ENCODE measurements at places on chromosomes 3 and 15. TPM values are rescaled to one million over a fixed set of nuclear protein-coding genes. Genes with fewer than 3 reads are reported as not detected.

EPHB3 gene
- 20.5 TPM for total RNA-seq

HRH1 gene
- 8.3 TPM for total RNA-seq

TIMP4 gene
- total RNA-seq: 17.2 TPM

LEKR1 gene
- 5.4 TPM for total RNA-seq

B3GALNT1 gene
- 20.6 TPM for total RNA-seq

ESYT3 gene
- total RNA-seq: 38.3 TPM

SMCO1 gene
- total RNA-seq: not detected

GALNT15 gene
- 2.8 TPM for total RNA-seq

FRMD4B gene
- 96.4 TPM for total RNA-seq

SEMA5B gene
- 2.2 TPM for total RNA-seq

CACNA2D2 gene
- 111 TPM for total RNA-seq

AHSG gene
- total RNA-seq: 0.20 TPM

BHLHE40 gene
- 204 TPM for total RNA-seq

GP5 gene
- 1.1 TPM for total RNA-seq

RLBP1 gene
- total RNA-seq: not detected

GRCh38 chr3:160678292-160678842 is 1.4 kb downstream of the ARL14 start:
- peak; percentile 54 for DNase-seq

GRCh38 chr3:14634763-14635400 is 16.7 kb upstream of the CCDC174 start:
- DNase-seq: no peak

GRCh38 chr3:154089421-154090420 is 31.5 kb upstream of the ARHGEF26 start:
- DNase-seq: peak; percentile 32

- no peak for DNase-seq
These were observed 1188.0 kb upstream of the ALCAM start for GRCh38 chr3:104178680-104179079.

DNA sequence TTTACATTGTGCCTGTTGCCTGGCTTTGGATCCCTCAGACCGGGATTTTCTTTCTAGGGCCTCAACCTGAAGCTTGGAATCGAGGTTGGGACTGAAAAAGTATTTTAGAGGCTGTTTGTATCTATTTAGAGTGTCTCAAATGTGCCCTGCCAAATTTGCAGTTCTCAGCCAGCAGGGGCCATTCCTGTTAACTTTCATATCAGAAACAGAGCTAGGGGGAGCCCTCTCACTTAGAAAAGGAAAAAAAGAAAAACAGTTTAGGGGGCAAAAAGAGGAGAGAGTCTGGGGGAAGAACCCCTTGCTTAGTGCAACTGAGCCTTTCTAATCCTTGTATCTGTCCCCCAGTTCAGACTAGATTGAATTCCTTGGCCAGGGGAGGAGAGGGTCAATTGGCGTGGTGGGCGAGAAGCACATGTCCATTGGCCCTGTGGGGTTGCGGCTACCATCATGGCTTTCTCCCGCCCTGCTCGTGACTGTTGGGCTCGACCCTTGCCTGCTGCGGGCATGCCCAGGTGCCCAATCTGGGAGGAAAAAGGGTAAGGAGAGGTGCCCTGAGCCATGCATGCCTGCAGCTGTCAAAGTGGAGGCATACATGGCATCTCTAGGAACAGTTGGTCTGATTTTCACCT is 101.6 kb downstream of the CFAP44 start:
- DNase-seq: no peak

DNA sequence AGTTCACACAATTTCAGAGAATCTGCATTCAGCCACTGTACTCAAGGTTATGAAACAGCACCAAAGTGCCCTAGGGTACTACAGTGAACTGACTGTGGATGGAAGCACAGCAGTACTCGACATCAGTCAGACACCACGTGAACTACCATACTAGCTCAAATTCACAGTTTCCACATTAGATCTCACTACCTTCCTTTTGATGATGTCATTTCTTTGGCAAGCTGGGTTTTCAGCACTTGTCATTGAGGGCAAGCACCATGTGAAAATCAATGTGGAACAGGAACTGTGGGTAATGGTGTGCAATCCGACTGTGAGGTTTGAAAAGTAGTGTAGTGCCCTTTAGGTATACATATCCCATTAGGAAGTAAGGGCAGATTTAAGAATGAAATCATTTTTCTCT is 110.5 kb upstream of the BFSP2 start:
- no peak for DNase-seq

DNA sequence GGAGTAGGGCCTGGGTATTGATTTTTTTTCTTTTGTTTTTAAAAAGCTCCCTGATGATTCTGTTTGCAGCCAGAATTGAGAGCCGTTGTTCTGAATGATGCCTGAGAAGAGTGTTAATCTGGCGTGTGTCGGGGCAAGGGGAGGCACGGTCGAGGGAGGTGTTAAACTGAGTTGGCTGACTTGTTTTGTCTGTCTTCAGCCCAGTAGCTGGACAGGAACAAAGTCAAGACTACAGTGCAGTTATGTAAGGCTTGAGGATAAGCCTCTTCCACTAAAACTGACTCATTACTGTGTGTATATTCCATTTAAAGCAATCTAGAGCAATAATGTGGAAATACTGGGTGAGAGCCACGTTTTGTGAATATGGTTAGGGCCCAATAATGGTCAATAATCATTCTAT is 119.0 kb upstream of the DLG1 start:
- no peak for DNase-seq

DNA sequence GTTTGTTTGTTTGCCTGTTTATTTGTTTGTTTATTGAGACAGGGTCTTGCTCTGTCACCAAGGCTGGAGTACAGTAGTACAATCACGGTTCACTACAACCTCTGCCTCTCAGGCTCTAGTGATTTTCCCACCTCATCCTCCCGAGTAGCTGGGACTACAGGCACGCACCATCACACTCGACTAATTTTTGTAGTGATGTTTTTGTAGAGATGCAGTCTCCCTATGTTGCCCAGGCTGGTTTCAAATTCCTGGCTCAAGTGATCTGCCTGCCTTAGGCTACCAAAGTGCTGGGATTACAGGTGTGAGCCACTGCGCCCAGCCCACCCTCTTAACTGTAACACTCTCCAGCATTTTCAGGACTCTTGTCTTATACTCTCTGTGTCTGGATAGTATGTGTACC is 26.7 kb downstream of the PLD1 start:
- no peak for DNase-seq

DNA sequence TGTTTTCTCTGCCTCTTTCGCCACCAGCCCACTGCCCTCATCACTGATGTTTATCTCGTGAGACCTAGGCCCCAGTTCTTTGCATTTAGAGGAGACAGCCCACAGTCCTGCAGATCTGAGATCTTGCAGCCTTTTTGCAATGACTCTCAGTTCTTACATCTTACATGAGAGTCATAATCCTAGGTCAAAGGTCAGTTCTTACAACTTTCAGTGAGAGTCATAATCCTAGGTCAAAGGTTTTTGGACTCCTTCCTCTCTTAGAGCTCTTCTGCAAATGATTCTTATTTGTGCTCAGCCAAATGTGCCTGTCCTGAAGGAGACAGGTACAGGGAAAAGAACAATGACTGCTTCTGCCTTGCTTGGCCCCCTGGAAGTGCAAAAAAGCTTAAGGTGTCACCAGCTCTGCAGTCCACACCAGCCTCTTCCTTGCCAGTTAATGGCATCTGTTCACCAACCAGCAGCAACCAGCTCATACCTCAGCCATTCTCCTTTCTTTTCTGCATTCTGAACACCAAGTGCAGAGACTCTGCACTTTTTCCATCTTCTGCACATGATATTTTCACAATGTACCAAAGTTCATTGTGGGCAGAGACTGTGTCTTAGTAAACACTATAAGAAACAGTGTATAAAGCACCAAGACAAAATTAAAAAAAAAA is 67.1 kb downstream of the ABHD5 start:
- DNase-seq: no peak

DNA sequence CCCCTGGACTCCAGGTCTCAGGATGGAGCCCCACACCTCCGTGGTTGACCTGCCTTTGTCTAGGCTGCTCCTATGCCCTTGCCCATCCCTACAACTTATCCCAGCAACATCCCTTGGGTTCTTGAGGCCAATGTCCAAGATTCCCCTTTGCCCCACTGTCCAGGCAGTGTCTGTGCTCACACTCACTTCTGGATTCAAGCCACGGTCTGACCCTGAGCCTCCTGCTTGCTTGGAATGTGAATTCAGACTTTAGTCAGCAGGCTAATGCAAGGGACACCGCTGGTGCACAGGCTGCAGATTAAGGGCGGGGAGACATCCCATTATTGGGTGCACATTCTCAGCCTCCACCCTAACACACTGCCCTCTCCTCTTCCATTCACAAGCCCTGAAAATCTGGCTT is 154.1 kb downstream of the WNT5A start:
- DNase-seq: no peak

- peak; percentile 73 for DNase-seq
These were observed 141.7 kb downstream of the NR1D2 start for GRCh38 chr3:24086617-24087404.

DNA sequence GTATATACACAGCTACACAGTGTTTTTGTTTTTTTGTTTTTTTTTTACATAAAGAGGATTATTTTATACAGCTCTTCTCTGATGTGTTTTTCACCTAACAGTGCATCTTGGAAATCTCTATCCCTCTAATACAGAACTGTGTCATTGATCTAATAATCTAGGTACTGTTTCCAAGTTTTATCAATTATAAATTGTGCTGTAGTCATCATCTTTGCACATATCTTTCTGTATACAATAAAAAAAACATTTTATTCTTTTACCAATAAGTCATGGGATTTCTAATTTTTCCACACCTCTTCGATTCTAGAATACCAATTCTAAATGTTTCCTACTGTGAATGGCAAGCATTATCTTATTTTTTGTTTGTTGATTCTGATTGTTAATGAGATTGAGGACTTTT is 1.7 kb upstream of the PLSCR2 start:
- DNase-seq: no peak

DNA sequence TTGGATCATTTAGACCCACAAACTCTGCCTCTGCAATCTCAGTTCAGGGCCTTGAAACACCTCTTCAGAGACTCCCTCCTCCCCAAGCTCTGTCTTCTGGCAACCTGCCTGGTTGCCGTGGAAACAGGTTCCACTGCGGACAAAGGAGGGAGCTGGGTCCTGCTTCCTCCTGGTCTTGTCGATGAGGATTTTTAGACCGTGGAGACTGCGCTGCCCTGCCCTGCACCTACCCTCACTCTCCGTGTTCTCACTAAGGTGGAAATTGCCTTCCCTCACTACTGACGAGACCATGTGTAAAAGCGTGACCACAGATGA is at the start of gene RTP1:
RTP1 (plus strand) TSS at position 152 of the 315 bp plus-strand sequence; CDS start at position 182, 30 bp downstream.
- DNase-seq: peak; percentile 34

DNA sequence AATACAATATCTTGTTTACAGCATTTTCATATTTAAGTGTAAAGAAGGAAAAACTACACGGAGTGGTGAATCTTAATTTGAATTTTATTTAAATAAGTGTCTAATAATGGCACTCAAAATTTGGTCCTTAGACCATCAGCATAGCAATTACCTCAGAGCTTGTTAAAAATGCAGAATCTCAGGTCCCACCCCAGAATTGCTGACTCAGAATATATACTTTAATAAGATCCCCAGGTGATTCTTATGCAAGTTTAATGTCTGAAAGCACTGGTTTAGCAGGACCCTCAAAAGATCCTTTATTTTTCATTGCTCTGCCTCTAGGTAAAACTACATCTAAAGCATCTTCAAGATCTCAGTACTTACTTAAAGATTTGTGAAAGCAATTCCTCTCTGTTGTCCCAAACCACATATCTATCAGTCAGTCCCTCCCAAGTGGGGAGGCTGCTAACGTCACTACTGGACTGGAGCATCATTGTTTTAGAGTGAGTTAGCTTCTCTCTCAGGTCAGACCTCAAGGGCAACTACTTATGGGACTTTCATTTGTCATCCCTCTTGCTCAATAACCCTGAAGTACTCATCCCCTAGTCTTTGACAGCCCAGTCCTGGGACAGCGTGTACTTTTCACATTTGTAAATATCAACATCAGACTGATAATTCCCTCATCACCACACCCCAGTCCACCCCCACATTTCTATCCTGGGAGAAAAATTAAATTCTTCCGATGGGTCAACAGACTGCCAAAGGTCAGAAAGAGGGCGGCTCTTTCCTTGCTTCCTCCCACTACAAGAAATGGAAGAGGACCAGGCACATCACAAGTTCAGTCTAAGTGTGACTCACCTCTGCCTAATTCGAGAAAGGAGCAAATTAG is 76.7 kb downstream of the CBLB start:
- no peak for DNase-seq

DNA sequence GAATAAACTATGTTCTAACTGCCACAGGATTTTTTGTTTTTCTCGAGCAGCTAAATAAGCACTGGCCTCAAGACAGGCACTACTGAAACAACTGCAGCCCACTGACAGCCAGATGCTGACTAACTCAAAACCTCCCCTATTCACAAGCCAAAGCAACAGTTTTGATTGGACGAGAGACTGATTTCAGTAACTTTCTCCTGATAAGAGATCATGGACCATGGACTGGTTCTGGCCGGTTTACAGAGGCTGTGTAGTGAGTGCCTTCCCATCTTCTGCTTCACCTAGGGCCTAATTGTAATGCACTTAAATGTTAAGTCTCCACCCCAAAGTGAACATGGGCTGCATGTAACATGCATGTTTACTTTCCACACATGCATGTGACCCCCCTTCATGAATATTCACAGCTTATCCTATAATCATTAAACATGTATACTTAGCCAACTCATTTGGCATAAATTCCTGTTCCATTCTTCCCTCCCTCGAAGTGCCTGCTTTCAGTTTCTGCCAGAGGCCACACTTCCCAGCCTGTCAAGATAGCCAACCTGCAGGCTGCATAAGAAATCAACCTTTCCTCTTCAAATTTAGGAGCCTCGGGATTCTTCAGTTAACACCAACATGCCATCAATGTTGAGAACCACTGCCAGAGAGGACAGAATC is 108.2 kb downstream of the ULK4 start:
- peak; percentile 5 for DNase-seq

- DNase-seq: no peak
These were observed 570 bp upstream of the NEDD4 start for GRCh38 chr15:55993804-55994560.

DNA sequence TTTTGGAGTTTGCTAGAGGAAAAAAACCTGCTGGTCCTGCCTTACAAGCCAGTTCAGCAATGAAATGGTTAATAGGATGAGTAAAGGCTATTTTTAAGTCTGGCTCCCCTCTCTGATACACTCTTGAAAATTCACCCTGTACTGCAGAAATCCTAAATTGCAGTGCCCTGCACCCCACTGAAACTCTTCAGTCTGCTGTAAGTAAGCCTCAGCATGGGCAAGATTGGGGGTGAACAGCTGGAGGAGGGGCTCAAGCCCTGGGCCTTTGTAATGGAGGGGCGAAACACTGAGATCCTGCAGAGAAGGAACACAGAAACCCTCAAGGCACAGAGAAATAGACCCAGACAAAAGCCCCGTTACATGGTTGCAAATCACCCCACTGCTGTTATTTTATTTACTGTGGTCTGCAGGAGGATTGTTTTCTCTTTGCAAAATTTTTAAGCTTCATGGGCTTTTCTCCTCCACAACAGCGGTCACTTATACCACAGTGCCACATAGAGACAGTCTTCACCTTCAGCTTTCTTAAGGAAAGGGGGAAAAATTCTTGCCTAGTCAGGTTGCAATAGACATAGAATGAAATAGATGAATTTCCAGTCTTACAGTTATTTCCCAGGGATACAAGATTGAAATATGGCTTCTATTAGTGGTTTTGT is 45.0 kb downstream of the SOX2 start:
- no peak for DNase-seq

GRCh38 chr3:24435584-24435983 is 59.1 kb downstream of the THRB start:
- DNase-seq: no peak

GRCh38 chr3:139020036-139020867 is 474 bp downstream of the PRR23B start:
- no peak for DNase-seq

Measured in lung (tissue), 17 donors.